Iris pigment epithelial cell (primary cell): ENCODE measurements at places on chromosomes 16 and 17.

DNA sequence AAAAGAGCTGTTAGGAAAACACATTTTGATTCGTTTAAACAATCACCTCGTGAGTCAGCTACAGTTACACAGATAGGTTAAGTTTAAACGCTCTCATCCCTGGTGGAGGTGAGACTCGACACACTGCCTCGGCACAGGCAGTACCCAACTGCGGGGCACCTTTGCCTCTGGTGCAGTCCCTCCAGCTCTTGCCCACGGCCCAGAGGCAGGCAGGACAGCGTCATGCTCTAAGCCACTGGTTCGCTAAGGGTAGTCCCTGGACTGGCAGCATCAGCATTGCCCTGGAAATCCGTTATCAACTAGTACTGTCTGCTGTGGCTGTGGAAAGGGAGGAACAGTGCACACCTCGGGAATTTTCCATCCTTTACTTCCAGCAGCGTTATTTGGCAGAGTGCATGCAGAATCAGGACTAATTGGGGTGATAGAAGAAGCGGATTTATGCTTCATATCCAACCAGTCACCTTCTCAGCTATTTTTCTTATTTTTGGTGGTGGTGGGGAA, 3.7 kb upstream of the PIK3R6 start:
- no peak for DNase-seq

GRCh38 chr16:85309656-85310587, 197.7 kb upstream of the CIBAR2 start:
- no peak for DNase-seq

GRCh38 chr16:79712276-79712675, 111.7 kb upstream of the MAF start:
- DNase-seq: no peak

GRCh38 chr16:8571061-8571596, 19.2 kb downstream of the TMEM114 start:
- DNase-seq: peak; percentile 59

DNA sequence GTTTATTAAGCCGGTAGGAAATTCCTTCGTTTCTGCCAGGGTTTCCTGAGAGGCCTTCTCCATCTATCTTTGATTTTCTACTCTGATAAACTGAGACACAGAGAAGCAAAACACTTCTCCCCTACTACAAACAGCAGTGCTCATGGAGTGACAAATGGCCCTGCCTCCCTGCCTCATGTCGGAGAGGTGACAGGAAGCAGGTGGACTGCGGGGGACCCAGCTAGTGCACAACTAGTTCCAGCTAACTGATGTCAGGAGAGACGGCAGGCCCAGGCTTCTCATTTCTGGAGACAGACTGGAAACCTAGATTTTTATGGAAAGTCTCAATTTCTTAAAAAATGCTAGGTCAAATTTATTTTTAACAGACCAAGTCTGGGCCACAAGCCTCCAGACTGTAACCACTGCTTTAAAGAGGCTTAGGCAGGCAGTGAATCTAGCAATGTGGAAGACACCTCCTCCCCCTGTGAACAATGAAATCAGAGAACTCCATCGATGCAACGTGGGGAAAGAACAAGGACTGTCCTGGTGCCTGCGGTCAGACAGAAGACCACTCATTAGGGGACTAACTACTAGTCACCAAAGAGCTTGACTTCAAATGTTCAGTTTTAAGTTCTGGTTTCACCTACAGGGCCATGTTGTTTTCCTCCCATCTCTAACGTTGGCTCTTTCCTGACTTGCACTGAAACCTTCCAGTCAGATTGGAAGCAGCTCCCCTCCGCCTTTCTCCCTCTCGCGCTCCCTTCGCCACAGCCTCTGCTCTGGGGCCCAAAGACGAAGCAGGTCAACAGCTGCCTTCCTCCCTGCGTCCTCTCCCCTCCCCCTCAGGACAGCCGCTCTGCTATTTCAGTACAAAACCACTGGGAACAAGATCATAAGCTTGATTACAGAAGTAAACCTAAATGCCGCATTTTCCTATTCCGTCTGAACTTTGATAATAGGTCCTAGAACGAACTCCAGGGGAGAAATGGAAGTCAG, 17.6 kb downstream of the GTF3C1 start:
- no peak for DNase-seq

DNA sequence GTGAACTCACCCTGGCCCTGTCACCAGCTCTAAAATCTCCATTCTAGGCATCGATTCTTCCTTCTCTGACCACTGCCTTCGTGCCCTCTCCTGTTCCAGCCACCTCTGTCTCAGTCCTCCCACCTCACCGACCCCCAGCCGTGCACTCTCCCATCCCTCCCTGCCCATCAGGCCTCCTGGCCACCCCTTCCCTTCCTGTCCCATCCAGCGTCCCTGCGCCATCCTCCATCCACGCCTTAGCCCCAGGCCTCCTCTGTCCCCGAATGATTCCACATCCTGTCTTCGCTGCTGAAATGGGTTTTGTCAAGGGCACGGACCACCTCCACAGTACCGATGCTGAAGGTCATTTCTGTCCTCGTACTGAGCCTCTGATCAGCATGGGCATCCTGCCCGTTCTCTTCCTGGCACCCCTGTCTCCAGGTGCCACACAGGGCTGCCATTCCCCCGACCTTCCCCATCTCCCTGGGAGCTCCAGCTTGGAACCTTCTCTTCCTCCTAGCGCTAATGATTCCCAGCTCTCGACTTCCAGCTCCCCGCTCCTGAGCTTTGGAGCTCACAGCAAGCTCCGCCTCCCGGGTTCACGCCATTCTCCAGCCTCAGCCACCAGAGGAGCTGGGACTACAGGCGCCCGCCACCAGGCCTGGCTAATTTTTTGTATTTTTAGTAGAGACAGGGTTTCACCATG, 2.6 kb downstream of the TRIM65 start:
- no peak for DNase-seq

DNA sequence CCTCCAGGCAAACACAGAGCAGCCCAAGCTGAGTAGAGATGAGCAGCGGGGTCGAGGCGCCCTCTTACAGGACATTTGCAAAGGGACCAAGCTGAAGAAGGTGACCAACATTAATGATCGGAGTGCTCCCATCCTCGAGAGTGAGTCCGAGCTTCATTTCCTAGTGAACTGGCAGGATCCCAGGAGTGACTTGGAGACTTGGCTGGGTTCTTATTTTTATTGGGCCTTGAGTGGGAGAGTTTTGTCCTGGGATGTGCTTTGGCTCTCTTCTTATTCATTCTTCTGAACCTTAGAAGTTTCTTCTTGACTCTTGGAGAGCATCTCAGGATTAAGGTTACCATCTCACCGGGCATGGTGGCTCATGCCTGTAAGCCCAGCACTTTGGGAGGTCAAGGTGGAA, 27.2 kb upstream of the CDC6 start:
- no peak for DNase-seq

DNA sequence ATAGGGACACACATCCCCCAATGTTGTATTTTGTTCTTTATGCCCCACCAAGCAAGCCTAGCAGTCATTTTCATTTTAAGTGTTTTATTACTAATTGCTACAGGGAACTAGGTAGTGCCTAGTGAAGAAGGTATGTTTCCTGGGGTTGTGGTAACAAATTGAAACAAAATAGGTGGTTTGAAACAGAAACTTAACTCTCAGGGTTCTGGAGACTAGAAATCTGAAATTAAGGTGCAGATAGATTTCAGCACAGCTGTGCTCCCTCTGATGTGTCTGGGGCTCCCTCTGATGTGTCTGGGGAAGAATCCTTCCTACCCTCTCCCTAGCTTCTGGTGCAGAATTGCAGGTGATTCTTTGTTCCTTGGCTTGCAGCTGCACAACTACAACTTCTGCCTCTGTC, 390.1 kb downstream of the ZFHX3 start:
- DNase-seq: no peak

GRCh38 chr17:55564081-55564480, 52.8 kb upstream of the SMIM36 start:
- DNase-seq: no peak

GRCh38 chr17:31856750-31857149, 2.3 kb downstream of the COPRS start:
- DNase-seq: no peak

- DNase-seq: no peak
Measured at GRCh38 chr17:42408061-42408460, 15.0 kb downstream of the CAVIN1 start.

- DNase-seq: no peak
Measured at GRCh38 chr16:31043352-31043751, 10.0 kb downstream of the STX4 start.

GRCh38 chr16:17340804-17341203, 130.0 kb downstream of the XYLT1 start:
- DNase-seq: no peak

GRCh38 chr16:65021852-65022595, 99.8 kb downstream of the CDH11 start:
- DNase-seq: no peak

- DNase-seq: peak; percentile 50
Measured at GRCh38 chr16:27461483-27462171, 59.7 kb downstream of the IL21R start.

DNA sequence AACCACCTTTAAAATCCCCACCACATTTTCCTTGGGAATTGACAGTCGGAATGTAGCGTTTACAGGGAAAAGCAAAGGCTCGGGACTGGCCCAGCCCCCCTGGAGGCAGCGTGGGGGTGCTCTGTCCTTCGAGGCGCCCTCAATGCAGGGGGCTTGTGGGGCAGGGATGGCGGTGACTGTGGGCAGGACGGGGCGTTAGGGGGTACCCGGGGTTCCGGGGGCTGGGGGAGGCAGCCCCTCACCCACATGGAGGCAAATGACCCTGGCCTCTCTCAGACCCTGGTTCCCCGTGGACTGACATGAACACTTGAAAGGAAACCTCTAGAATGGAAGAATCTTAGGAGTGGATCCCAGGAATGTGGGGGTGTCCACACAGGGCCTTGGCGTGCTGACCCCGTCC, 78.4 kb upstream of the GNG13 start:
- no peak for DNase-seq

DNA sequence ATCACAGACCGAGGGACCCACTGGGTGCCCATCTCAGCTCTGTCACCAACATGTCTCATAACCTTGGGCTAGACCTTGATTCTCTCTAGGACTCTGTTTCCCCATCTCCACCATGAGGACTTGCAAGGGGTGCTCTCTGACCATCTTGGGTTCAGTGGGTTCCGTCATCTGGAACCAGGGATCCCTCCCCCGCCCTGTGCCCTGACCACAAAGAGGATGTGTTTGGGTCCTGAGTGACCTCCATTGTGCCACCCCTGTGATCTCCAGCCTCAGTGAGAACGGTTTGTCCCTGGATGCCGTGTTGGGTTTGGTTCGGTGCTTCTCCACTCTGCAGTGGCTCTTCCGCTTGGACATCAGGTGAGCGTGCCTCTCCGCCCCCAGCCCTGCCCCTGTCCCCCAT, 49.1 kb upstream of the CPNE2 start:
- DNase-seq: no peak

GRCh38 chr17:68384471-68384870, 72.8 kb downstream of the WIPI1 start:
- peak; percentile 34 for DNase-seq

GRCh38 chr17:37117373-37118142, 168.8 kb downstream of the AATF start:
- peak; percentile 55 for DNase-seq

- DNase-seq: no peak
Measured at GRCh38 chr16:10253409-10253808, 71.2 kb upstream of the GRIN2A start.
